ENCODE measurements at places on chromosomes 7 and 10. TPM values are rescaled to one million over a fixed set of nuclear protein-coding genes. Genes with fewer than 3 reads are reported as not detected.

The FAM53B gene
- 18.2 TPM for total RNA-seq

The MOGAT3 gene
- not detected for total RNA-seq

- DNase-seq, result no peak
Observed at GRCh38 chr7:19069842-19070241, 47.6 kb downstream of the TWIST1 start.

- peak; percentile 96 for DNase-seq
Observed at GRCh38 chr7:76294344-76295024, 8.0 kb upstream of the HSPB1 start.

DNA sequence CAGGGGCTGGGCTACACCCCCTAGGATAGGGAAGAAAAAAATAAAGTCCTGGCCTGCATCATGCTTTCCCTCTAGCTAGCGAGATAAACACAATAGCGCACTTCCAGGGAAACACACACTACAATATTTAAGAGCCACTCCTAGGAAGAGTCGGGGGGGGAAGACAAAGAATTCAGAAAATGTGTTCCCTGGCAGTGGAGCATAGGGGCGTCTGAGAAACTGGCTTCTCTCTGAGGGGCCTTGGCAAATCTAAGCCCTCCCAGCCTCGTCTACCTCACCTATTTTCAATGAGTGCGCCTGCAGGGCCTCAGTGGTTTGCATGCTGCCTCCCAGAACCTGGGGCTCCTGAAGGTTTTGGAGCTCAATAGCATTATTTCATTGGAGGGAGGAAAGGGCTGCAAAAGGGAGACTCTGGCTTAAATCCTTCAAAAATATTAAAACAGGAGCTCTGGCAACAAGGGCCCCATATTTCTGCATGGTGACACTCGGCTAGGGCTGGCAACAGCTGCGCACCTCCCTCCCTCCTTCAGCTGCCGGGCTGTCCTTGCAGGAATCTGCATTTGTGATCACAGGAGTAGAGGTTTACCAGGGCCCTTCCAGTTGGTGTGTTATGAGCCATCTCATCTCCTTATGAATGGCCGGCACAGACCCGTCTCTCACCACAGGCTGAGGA, 10.8 kb downstream of the ANXA11 start:
- no peak for DNase-seq

GRCh38 chr7:47482013-47482875, 99.7 kb downstream of the TNS3 start:
- DNase-seq, result no peak

- no peak for DNase-seq
Observed at GRCh38 chr10:30959836-30960210, 71.8 kb downstream of the ZNF438 start.

The TBRG4 gene
- total RNA-seq, result 45.7 TPM

The SPDYE3 gene
- total RNA-seq, result not detected

DNA sequence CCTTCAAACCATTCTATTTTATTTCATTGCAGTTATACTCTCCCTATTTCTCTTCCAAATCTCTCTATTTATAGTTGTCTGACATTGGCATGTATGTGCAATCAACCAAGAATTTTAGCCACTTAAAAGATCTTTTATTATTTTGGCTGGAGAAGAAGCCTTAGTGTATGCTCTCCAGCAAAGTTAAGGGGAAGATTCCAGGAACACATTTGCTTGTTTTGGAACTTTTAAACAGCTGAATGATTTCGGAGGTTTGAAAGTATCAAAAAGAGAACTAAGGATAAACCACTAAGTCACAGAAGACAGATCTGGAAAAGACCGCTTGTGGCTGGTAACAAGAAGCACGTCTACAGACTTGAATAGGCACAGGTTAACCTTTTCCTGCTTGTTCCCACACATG, 182.2 kb upstream of the FZD1 start:
- no peak for DNase-seq

The ATOH7 gene
- total RNA-seq, result not detected

DNA sequence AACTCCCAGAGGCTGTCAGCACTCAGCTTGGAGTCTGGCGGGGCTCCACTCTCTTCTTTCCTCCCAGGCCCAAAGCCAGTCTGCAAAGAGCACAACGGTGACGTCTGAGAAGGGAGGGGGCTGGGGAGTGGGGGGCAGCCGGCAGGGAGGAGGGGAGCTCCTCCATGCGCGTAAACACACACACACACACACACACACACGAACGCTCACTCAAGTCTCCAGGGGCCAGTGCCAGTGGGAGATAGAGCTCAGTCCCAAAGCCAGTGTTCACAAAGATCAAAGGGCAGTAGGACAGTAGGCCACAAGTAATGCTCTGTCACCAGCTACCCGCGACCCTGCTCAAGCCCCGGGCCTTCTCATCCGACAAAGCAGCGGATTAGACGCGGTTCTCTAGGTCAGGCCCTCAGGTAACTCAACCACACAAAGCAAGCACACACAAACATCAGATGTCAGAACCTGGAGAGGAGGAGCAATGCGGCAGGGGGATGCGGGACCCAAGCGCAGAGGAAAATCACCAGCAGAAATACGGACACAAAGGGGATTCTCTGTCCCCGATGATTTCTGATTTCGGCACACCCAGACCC, 19.9 kb downstream of the TCAF1 start:
- DNase-seq, result no peak

GRCh38 chr7:94792241-94792640, 115.2 kb upstream of the PPP1R9A start:
- DNase-seq, result no peak

DNA sequence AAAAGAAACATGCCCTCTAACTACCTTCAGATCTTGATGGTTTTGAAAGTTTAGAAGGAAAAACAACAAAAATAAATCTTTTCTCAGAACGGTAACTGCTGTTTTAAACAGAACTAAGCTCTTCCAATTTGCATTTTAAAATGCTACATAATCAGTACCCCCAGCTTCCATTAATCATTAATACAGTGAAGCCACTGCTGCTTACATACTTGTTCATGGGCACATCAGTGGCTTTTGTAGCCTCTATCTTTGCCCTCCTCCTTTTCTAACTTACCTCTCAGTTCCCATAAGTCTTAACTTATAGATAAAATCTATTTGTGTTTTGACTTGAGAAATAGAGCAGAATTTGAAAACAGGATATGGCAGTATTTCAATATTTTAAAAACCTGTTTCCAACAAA, 109.1 kb downstream of the POLL start:
- DNase-seq, result no peak

The TUBB8 gene
- 0.22 TPM for total RNA-seq

- DNase-seq, result no peak
Observed at GRCh38 chr10:21298701-21299100, 226.8 kb downstream of the SKIDA1 start.

- DNase-seq, result no peak
Observed at GRCh38 chr10:127215866-127216265, 19.5 kb upstream of the INSYN2A start.

GRCh38 chr10:76631884-76632766, 1005.5 kb downstream of the KCNMA1 start:
- DNase-seq, result no peak

DNA sequence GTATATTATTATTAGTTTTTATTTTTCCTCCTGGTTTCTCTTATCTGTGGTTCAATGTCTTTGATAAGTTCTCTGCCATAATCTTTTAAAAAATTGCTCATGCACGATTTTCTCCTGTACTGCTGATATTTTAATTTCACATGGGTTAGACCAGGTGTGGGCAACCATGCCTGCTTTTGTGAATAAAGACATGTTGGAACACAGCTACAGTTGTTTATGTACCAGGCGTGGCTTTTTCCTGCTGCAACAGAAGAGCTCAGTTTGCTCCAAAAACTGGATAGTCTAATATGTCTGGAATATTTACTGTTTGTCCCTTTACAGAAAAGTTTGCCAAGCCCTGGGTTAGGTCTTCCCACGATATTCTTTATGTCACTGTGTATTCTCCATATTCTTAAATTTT, 105.2 kb downstream of the VWC2 start:
- DNase-seq, result no peak

GRCh38 chr10:132479603-132480221, 57.9 kb upstream of the INPP5A start:
- DNase-seq, result peak; percentile 69

DNA sequence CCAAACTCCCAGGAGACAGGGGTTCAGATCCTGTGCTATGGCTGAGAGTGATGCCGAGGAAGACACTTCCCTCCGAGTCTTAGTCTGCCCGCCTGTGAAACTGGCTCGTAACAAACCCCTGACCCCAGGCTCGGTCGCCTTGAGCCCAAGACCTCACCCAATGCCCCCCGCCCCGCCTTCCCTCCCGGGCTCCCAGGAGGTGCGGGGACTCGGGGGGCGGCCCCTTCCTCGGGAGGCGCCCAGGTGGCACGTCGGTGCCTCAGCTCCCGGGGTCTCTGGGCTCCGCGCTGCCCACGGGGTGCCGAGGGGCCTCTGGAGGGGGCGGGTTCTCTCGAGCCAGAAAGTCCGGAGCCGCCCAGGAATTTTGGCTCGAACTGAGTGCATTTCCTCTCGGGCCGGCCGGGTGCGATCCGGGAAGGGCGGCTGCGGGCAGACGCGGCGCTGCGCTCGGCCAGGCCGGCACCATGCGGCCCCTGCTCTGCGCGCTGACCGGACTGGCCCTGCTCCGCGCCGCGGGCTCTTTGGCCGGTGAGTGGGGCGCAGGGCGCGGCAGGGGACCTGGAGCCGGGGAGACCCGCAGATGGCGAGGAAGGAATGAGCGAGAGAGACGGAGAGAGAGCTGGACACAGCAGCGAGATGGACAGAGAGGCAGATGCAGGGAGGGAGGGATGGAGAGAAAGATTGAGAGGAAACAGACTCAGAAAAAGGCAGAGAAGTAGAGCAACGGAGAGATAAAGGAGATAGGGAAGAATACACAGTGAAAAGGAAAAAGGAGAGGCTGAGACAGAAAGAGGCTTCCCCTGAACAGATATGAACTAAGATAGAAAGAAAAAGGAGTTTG, at the start of gene PLAC9:
PLAC9 (plus strand) TSS at position 432 of the 841 bp plus-strand sequence; CDS start at position 465, 33 bp downstream.
- peak; percentile 82 for DNase-seq

The CLDN4 gene
- 0.80 TPM for total RNA-seq

The SFRP5 gene
- total RNA-seq, result 0.80 TPM

DNA sequence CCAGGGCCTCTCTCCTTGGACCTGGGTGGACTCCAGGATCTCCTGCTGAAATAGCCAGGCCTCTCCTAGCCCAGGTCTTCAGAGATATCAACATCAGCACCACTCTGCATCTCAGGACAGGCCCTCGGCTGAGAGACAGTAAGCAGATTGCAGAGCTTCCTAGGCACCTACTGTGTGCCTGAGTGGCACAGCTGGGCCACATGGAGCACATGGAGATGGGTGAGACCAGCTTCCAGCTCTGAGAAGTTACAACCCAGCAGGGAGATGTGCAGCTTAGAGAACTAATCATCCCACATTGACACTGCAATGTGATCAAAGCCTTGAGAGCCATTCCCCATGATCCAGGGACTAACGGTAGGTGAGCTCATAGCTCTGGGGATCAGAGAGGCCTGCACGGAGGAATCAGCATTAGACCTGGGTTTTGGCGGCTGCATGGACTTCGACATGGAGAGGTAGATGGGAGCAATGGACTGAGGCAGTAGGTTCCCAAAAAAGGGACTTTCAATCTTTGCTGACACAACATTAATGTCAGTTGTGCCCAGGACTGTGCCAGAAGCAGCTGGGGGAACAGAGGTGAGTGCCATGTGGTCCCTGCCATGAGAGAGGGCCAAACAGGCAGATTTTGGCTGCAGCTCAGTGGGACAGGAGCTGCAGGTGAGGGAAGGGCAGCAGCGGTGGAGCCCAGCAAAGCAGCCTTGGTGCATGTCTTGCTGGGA, 76.0 kb upstream of the LEP start:
- DNase-seq, result no peak

GRCh38 chr7:157674715-157675426, 338.1 kb downstream of the DNAJB6 start:
- DNase-seq, result peak; percentile 90

The ZWINT gene
- total RNA-seq, result 21.8 TPM

The PTF1A gene
- total RNA-seq, result not detected

The CLDN3 gene
- total RNA-seq, result 0.32 TPM

The GRM3 gene
- total RNA-seq, result not detected

GRCh38 chr7:10034843-10035556, 938.7 kb upstream of the PHF14 start:
- DNase-seq, result no peak

The CROT gene
- total RNA-seq, result 21.4 TPM

DNA sequence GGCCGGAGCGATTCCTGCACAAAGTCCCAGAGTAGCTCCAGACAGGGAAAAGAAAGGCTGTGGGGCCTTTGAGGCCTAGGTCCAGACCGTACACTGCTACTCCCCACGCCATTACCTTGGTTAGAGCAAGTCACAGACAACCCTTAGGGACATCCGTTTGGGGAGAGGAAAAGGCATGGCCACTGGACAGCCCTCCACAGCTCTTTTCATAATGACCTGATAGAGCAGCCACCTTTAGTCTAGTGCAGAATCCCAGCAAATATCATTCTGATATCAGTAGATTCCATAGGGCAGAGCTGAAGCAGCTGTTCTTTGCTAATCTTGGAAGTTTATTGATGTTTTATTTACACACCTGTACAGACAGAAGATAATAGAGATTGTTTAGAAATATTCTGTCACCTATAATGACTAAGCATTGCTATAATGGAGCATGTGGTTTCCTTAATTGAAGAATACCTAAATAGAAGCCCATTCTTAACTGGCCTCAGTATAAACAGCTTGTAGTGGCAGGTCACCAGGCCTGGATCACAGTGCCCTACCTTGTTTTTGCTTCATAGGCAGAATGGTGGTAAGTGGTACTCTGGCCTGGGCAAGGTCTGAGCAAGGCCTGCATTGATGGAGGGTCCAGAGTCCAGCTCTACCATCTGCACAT, 27.9 kb downstream of the OGDH start:
- DNase-seq, result no peak

DNA sequence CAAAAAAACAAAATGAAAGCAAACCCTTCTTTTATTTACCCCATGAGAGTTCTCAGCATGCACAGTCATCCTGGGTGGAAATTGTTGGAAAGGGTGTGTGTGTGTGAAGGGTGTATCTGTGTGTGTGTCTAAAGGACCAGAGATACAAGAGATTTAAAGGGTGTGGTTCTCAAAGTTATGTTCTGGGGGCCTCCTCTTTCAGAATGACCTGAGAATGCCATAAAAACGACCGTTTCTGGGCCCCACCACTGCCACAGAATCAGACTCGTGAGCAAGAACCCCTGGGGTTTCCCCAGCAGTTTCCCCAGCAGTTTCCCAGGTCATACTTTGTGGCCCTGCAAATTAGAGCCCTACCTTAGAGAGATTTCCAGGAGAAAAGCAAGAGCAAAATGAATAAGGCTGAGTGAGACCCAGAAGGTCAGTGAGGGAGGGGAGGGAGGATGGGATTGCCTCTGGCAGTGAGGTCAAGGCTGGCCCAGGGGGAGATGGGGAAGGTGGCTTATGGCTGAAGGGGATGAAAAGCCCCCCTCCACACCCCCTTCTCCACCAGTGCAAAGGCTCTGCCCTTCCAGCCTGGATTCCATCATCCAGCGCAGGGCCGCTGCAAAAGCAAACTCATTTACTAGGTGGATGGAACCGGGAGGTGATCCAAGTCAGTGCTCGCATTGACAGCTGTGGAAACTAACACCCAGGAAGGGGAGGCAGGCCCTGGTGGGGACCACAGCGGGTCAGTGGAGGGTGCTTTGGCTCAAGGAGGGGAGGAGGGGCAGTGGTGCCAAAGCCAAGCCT, 10.2 kb downstream of the PYROXD2 start:
- no peak for DNase-seq

GRCh38 chr7:49638166-49638565, 135.3 kb upstream of the VWC2 start:
- no peak for DNase-seq

- no peak for DNase-seq
Observed at GRCh38 chr10:20743942-20744341, 153.2 kb downstream of the NEBL start.
